ENCODE measurements at places on chromosomes 12 and 14.

DNA sequence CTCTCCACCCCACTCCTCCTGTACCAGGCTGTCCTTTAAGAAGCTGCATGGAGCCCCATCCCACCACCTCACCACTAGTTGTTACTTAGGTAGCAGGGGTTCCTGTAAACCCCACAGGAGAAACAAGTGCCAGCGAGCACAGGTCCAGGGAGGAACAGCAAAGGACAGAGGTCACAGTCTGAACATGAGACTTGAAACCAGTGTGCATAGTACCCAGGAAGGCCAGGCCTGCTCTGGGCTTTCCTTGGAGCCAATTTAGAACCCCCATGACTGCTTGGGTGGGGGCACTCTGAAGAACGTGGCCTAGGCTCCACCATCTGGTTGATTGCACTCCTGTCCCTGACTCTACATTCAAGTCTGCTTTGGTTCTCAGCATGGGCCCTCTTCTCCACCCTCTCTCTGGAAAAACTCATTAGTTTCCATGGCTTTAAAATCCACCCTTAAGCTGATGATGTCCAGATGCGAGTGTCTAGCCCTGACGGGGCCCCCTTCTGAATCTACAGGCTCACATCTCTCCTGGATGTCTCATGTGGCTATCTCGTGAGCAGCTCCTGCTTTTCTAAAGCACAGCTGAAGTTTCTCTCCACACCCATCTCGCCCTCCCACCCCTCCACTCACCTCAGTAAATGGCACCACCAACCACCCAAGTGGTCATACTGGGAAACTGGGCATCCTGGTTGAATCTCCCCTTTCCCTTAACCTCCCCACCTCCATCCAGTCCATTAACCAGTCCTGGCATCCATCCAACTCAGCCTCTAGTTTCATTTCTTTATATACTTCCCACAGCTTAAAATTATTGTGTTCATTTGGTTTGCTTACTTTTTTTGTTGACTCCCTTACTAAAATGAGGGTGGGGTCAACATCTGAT, 8.4 kb downstream of the KRT3 start:
- no peak for DNase-seq

- DNase-seq: no peak
Observed at GRCh38 chr14:97539411-97539795, 742.2 kb downstream of the VRK1 start.

DNA sequence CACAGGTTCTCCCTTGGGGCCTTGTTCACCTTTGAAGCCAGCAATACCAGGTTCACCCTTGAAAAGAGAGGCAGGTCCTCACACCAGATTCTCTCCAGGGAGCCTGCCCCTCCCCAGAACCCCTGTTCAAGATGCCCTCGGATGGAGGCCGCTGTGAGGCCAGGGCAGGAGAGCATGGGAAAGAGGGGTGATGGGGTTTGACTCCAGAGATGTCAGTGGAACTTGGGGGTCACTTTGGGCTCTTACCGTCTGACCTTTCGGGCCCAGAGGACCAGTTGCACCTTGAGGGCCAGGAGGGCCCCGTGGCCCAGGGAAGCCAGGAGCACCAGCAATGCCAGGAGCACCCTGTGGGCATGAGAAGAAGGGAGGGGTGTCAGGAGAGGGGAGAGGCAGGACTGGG, 17.4 kb downstream of the COL2A1 start:
- no peak for DNase-seq

DNA sequence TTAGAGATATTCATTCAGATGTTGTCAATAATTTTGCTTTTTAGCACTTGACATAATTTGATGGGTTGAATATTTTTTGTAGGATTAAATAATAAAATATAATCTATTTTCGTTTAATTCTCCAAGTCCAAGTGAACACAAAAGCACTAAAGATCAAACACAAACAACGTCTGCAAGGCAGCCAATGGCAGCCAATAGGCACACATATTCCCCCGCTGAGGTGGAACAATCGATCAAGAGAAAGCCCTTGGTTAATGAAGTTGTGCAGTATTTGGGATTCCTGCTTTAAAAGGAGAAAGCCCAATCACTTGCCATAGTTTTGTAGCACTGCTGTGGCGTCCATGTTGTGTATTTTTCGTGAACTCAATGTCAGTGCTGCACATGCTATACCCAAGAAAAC, 1.5 kb downstream of the DHRS7 start:
- DNase-seq: no peak

DNA sequence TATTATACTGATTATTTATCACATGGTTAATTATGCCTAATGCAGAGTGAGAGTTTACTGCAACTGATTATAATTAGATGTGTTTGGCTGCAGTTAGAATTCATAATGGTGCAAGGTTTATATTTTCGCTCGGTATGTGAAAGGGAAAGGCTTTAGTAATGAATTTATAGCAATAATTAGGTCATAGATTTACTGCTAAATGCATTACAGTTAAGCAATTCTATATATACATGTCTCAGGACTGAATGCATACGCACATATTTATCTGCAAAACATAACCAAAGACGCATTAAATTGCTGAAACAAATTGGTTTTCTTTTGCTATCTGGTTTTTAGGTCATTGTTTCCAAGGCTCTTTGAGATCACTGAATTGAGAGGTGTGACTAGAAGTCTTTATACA, 428.1 kb upstream of the PDE3A start:
- no peak for DNase-seq

- no peak for DNase-seq
Observed at GRCh38 chr12:4947253-4947652, 37.5 kb downstream of the KCNA1 start.

- DNase-seq: peak; percentile 69
Observed at GRCh38 chr12:66269757-66270383, 32.4 kb upstream of the HELB start.

GRCh38 chr14:94346841-94347240, 23.7 kb upstream of the SERPINA6 start:
- DNase-seq: no peak

GRCh38 chr14:68770553-68771286, 22.1 kb downstream of the ZFP36L1 start:
- no peak for DNase-seq

DNA sequence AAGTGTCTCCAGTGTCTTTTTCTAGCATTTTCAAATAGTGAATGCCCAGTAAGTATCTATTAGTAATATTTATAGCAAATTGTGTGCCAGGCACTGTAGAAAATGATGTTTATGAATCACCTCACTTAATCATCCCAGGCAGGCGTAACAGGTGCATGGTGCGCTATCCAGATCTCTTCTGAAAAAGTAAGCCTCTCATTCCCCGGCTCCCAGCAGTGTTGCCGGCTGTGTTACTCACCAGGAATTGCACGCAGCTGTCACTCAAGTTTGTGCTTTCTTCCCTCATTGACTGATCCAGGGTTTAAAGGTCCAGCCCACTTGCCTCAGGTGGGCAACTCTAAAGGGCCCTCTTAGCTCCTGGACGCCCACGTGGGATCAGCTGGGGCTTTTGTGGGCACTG, 173.8 kb upstream of the RASSF8 start:
- no peak for DNase-seq

- DNase-seq: no peak
Observed at GRCh38 chr12:65119063-65119462, 2.0 kb downstream of the WIF1 start.

DNA sequence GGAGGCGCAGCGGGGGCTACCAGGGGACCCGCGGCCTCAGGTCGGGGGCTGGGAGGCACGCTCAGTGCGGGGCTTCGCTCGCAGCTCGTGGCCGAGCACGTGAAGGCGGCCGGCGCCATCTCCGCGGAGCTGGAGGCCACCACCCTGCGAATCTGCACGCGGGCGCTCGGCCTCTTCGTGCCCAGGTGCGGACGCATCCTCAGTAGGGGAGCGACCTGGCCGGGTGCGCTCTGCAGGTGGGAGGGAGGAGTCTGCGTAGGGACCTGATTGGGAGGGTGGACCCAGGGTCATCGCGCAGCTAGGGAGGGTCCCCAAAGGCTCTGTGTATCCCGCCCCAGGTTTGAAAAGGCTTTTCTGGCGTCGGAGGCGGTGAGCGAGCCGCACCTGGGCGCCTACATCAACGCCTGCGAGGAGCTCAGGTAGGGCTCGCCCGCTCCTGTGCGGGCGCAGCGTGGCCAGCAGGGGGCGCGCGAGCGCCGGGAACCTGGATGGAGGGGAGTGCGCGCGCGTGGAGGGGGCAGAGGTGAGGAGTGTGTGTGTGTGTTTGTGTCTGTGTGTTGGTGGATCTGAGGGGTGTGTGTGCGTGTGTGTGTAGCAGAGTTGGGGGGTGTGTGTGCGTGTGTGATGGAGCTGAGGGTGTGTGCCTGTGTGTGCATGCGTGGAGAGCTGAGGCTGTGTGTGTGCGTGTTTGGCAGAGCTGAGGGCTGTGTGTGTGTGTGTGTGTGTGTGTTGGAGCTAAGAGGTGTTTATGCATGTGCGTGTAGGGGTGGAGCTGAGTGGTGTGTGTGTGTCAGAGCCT, 10.3 kb downstream of the EXOC3L4 start:
- DNase-seq: peak; percentile 73
